Tibial nerve (tissue), 4 donors: ENCODE measurements at places on chromosomes 3 and 15. TPM values are rescaled to one million over a fixed set of nuclear protein-coding genes. Genes with fewer than 3 reads are reported as not detected.
A peak's percentile ranks its signal among the peaks of the same experiment; 100 is the strongest.

- H3K36me3 ChIP-seq: no peaks in the 10 kb centered on the region
- no peak overlapping the region for H3K4me3 ChIP-seq
- H3K4me1 ChIP-seq: peaks cover 33% of the 10 kb centered on the region
- DNase-seq: peak; percentile 36
- H3K27me3 ChIP-seq: no peaks in the 10 kb centered on the region
- H3K27ac ChIP-seq: peak overlapping the region; percentile 56
Observed at GRCh38 chr3:113147681-113148261, 63.6 kb upstream of the BOC start.

DNA sequence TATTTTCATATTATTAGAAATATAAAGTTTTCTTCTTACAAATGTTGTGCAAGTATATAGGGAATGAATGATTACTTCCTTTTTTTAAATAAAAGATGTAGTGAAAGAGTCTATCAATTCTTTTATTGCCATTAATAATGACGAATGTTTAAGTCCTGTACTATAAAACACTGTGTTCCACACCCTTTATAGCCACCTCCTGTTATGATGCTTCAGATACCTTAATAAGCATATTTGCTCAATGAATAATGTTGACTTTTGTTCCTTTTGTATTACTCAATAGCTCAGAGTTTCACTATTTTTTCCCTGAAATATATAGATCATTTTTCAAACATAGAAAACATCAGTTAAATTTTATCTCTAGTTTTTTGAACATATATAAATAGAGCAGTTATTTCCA is 378.2 kb upstream of the THBS1 start:
- no peaks in the 10 kb centered on the region for H3K4me1 ChIP-seq
- H3K27me3 ChIP-seq: no peaks in the 10 kb centered on the region
- no peak for DNase-seq

- no peaks in the 10 kb centered on the region for H3K36me3 ChIP-seq
- no peaks in the 10 kb centered on the region for H3K27me3 ChIP-seq
- no peaks in the 10 kb centered on the region for H3K4me1 ChIP-seq
- no peak overlapping the region for H3K27ac ChIP-seq
Observed at GRCh38 chr15:36632226-36632625, 52.8 kb downstream of the CDIN1 start.

GRCh38 chr3:147672035-147672434 is 262.9 kb downstream of the ZIC1 start:
- H3K4me3 ChIP-seq: no peak overlapping the region
- H3K27ac ChIP-seq: no peak overlapping the region
- H3K36me3 ChIP-seq: no peaks in the 10 kb centered on the region

DNA sequence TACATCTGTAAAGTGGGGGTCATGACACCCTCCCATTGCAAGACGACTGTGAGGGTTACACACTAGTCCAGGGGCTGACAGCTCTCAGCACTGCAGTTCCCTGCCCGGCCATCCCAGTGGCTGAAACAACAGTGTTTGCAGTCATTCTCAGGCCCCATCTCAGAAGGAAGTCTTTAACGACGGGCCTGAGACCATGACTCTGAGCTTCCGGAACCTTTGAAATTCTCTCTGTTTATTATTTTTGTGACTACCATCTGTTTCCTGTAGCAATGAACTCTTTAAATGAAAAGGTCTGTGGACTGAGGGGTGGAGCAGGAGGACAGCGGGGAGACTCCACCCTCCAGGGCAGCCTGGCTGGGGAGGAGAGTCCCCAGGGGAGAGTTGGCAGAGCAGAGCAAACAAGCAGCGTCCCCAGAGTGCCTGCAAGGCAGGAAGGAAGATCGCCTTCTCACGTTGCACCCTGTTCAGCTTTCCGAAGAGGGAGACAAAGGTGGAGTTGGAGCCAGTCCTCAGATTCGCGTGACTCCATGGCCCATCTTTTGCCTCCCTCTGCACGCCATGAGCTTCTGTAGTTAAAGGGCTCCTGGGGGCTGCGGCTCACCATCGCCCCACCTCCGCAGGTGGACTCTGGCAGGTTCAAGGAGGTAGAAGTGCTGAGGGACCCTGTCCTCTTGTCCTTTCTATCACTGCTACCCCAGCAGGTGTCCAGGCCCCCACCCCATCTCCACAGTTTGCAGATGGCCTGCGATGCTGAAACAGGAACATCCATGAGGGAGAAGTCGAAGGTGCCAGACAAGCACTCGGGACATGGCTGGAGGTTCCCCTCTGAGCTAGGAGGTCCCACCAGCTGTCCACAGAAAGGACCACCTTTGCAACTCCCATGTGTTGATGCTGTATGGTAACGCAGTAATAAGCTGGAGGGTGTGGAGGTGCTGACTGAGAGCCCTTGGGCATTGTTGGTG is 525.8 kb upstream of the PROK2 start:
- H3K4me1 ChIP-seq: no peaks in the 10 kb centered on the region
- H3K27ac ChIP-seq: peak overlapping the region; percentile 28
- DNase-seq: no peak
- H3K36me3 ChIP-seq: no peaks in the 10 kb centered on the region

DNA sequence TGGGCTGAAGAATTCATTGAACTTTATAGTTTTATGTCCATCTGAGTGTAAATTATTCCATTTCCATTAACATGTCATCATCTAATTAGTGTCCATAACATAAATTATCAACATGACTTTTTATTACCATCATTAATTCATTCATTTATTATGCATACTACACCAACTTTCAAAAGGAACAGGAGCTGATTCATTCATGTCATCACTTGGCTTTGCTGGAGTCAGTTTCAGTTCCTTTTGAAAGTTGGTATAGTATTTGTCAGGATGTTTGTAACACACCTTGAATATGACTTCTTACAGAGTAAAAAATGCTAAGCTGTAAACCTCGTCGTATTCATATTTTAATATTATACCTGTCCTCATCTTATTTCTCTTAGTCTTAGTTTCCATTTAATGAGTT is 298.0 kb upstream of the RBMS3 start:
- H3K4me3 ChIP-seq: no peak overlapping the region
- no peak for DNase-seq
- no peaks in the 10 kb centered on the region for H3K27me3 ChIP-seq
- no peaks in the 10 kb centered on the region for H3K36me3 ChIP-seq
- no peak overlapping the region for H3K27ac ChIP-seq

- H3K27ac ChIP-seq: no peak overlapping the region
- no peaks in the 10 kb centered on the region for H3K4me1 ChIP-seq
- H3K27me3 ChIP-seq: no peaks in the 10 kb centered on the region
- H3K4me3 ChIP-seq: no peak overlapping the region
- no peak for DNase-seq
Observed at GRCh38 chr3:31770822-31771326, 210.2 kb downstream of the OSBPL10 start.

GRCh38 chr3:143586576-143586975 is 261.7 kb downstream of the SLC9A9 start:
- peak overlapping the region; percentile 63 for H3K27ac ChIP-seq
- H3K4me1 ChIP-seq: no peaks in the 10 kb centered on the region
- no peaks in the 10 kb centered on the region for H3K27me3 ChIP-seq
- no peak overlapping the region for H3K4me3 ChIP-seq

GRCh38 chr15:25422021-25422420 is 16.8 kb downstream of the UBE3A start:
- peaks cover 17% of the 10 kb centered on the region for H3K4me1 ChIP-seq
- H3K27ac ChIP-seq: no peak overlapping the region
- no peak for DNase-seq
- no peak overlapping the region for H3K4me3 ChIP-seq

GRCh38 chr15:86322629-86323028 is 243.0 kb downstream of the AGBL1 start:
- H3K4me3 ChIP-seq: no peak overlapping the region
- no peak overlapping the region for H3K27ac ChIP-seq
- H3K4me1 ChIP-seq: no peaks in the 10 kb centered on the region
- H3K36me3 ChIP-seq: no peaks in the 10 kb centered on the region

- no peaks in the 10 kb centered on the region for H3K36me3 ChIP-seq
- H3K27ac ChIP-seq: no peak overlapping the region
- DNase-seq: no peak
Observed at GRCh38 chr15:33766389-33766788, 201.9 kb upstream of the CHRM5 start.

DNA sequence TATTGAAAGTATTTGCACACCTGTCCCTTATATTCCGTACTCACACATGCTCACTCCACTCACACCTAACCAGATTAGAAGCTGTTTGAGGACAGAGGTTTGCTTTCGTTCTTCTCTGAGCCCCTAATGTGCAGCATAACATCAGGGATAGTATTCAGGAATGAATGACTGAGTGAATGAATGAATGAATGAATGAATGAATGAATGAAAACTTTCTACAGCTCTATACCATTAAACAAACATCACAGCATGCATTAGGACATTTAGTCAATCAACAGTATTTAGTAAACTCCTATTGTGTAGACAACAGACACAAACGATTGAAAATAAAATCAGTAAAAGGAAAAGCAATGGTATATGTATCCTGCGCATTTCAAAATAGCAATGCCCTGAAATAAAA is 212.7 kb downstream of the SHQ1 start:
- DNase-seq: no peak
- H3K27ac ChIP-seq: no peak overlapping the region
- H3K27me3 ChIP-seq: no peaks in the 10 kb centered on the region
- H3K36me3 ChIP-seq: no peaks in the 10 kb centered on the region
- H3K4me1 ChIP-seq: no peaks in the 10 kb centered on the region

GRCh38 chr3:58638591-58638990 is 28.0 kb downstream of the FAM3D start:
- DNase-seq: no peak
- no peaks in the 10 kb centered on the region for H3K36me3 ChIP-seq
- H3K4me3 ChIP-seq: no peak overlapping the region
- H3K27me3 ChIP-seq: no peaks in the 10 kb centered on the region

- no peaks in the 10 kb centered on the region for H3K4me1 ChIP-seq
- H3K27ac ChIP-seq: no peak overlapping the region
- no peak for DNase-seq
- H3K27me3 ChIP-seq: no peaks in the 10 kb centered on the region
Observed at GRCh38 chr3:126956361-126956760, 26.6 kb upstream of the PLXNA1 start.

- H3K27me3 ChIP-seq: no peaks in the 10 kb centered on the region
- no peak overlapping the region for H3K27ac ChIP-seq
- DNase-seq: peak; percentile 15
- no peaks in the 10 kb centered on the region for H3K36me3 ChIP-seq
Observed at GRCh38 chr3:88113311-88114162, 36.2 kb upstream of the C3orf38 start.

DNA sequence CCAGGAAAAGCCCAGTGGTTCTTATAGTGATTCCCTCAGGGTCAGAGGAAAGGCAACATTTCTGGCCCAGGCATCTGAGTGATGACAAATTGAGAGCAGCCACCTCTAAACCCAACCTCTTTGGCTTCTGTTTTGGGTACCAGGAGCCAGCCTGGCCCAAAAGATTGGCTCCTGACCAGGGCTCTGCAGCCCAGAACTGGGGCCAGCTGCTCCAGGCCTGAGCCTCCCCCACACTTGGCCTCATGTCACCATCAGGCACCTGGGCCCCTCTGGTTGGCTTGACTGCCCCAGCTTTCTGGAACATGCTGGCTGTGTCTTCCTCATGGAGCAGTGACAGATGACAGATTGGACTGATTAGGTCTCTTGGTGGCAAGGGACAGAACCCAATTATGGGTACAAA is 26.0 kb upstream of the HCN4 start:
- no peaks in the 10 kb centered on the region for H3K36me3 ChIP-seq
- H3K4me1 ChIP-seq: no peaks in the 10 kb centered on the region
- no peaks in the 10 kb centered on the region for H3K27me3 ChIP-seq
- no peak overlapping the region for H3K27ac ChIP-seq
- H3K4me3 ChIP-seq: no peak overlapping the region
- no peak for DNase-seq

DNA sequence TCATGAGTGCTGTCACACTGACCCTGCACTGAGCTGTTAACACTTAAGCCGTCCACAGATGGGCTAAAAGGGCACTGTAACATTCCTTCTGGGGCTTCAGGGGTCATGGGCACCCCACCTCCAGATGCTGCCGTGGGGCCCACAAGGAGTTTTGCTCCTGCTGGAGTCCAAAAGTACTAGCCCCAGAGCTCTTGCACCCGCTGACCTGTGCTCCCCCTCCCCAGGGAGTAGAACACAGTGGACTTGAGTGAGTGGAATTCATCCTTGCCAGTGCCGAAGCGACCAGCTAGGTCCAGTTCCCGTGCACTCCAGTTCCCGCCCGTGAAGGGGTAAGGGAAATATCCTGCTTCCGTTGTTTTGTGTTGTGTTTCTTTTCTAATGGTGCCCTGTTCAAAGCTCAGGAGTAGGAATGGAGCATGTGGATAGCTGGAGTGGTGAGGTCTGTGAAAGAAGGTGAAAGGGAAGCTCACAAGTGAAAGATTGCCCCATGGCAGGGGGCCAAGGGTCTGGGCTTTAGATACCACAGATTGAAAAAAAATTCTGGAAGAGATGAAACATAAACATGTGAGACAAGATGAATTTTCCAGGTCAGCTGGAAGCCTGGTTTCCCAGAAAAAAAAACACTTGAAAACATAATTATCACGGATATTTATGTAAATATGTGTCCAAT is 36.6 kb downstream of the SLCO2A1 start:
- no peak overlapping the region for H3K4me3 ChIP-seq
- no peak overlapping the region for H3K27ac ChIP-seq
- H3K27me3 ChIP-seq: no peaks in the 10 kb centered on the region
- H3K4me1 ChIP-seq: no peaks in the 10 kb centered on the region
- no peak for DNase-seq
- no peaks in the 10 kb centered on the region for H3K36me3 ChIP-seq

- no peak for DNase-seq
- H3K4me1 ChIP-seq: no peaks in the 10 kb centered on the region
Observed at GRCh38 chr3:168472783-168473182, 377.1 kb upstream of the GOLIM4 start.

DNA sequence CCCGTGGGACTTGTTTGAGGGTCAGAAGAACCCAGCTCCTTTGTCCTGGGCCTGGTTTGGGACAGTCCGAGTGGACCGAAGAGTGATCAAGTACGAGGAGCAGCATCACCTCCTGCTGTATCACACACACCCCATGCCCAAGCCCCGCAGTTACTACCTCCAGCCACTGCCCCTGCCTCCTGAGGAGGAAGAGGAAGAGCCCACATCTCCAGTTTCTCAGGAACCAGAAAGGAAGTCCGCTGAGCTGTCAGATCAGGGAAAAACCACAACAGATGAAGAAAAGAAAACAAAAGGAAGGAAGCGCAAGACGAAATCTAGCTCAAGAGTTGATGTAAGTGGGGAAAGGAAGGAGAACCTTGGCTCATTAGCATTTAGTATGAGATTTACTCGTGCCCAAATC is 3.3 kb upstream of the P2RY12 start:
- DNase-seq: no peak
- H3K4me1 ChIP-seq: peaks cover 31% of the 10 kb centered on the region

- H3K27ac ChIP-seq: no peak overlapping the region
- no peaks in the 10 kb centered on the region for H3K36me3 ChIP-seq
- DNase-seq: no peak
- peaks cover 17% of the 10 kb centered on the region for H3K27me3 ChIP-seq
Observed at GRCh38 chr15:83656943-83657528, 3.1 kb downstream of the ADAMTSL3 start.

Gene FETUB
- total RNA-seq: not detected

Gene UBE2E2
- 137 TPM for total RNA-seq

Gene LDHAL6B
- not detected for total RNA-seq

Gene RETNLB
- total RNA-seq: not detected

Gene KBTBD13
- total RNA-seq: not detected

Gene EID1
- 307 TPM for total RNA-seq

Gene LINGO1
- total RNA-seq: 0.98 TPM
